ENCODE measurements at places on chromosomes 2 and 18. TPM values are rescaled to one million over a fixed set of nuclear protein-coding genes. Genes with fewer than 3 reads are reported as not detected.

The KCNJ13 gene
- not detected for total RNA-seq

The ABCB11 gene
- not detected for total RNA-seq

The AMER3 gene
- not detected for total RNA-seq

The L3MBTL4 gene
- total RNA-seq, result 0.40 TPM

The PSMD1 gene
- total RNA-seq, result 251 TPM

The HJURP gene
- total RNA-seq, result 4.3 TPM

The FSHR gene
- not detected for total RNA-seq

The TRIM54 gene
- 0.22 TPM for total RNA-seq

The MRPL33 gene
- total RNA-seq, result 68.4 TPM

The GALNT5 gene
- total RNA-seq, result 0.08 TPM

The ANKMY1 gene
- total RNA-seq, result 15.7 TPM

The CCL20 gene
- total RNA-seq, result 23.1 TPM

The HOXD8 gene
- total RNA-seq, result 0.11 TPM

The SERPINB4 gene
- not detected for total RNA-seq

The DNAH7 gene
- 0.26 TPM for total RNA-seq
